Bronchial epithelial cell (primary cell): ENCODE measurements at places on chromosomes 2 and 18. TPM values are rescaled to one million over a fixed set of nuclear protein-coding genes. Genes with fewer than 3 reads are reported as not detected.

The DNAH6 gene
- total RNA-seq: under 0.01 TPM in 2 replicates

The GREB1L gene
- 0.79 and 0.90 TPM in 2 replicates for total RNA-seq

DNA sequence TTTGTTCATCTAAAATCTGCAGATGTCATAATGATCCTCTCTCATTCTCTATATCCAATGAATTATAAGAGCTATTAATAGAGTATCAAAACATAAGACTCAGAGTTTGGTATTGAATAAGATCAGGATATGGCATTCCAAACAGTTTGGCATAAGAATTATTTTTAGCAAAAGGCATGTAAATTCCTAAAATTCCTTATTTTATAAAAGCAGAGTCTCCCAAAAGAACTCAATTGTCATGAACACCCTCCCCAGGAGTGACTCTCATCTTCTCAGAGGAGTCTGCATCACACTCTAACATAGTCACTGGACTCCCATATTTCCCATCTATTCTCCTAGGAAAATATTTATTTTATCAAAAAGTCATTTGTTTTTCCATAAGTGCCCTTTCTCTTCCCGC, 1710.2 kb upstream of the SLC39A10 start:
- no peak for DNase-seq

DNA sequence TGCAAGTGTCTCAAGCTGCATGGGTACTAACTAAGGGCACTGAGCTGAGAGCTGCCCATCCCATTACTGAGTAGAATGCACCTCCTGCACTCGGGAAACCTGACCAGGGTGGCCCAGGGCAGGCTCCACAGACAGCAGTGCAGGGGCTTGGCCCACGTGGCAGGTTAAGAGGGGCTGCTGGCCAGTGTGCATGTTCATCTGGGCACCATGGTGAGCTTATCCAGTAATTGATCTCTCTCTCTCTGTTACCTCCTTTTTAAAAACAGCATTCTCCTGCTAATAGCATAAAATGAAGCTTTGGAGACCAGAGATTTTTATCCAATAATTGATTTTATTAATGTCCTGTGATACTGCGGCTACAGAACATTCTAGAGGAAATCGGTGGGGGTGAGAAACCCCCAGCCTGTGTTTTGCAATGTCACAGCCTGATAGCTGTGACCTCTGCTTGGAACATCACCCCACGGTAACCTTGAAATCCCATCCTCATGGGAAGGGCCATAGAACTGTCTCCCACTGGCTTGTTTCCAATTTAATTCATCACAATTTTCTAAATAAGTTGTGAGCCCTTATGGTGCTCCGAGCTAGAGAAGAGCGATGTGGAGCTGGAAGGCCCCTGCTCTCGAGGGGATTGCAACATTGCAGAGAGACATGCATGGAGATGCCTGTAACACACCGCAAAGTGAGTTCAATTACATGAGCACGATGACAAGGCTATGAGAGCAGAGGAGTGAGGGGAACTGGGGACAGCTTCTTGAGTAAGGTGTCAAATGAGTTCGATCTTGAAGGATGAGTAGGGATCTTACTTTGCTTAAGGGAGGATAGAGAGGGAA, 143.8 kb downstream of the GALNT14 start:
- DNase-seq: no peak

The PLGLB1 gene
- total RNA-seq: 0.13 and 0.26 TPM in 2 replicates

- DNase-seq: no peak
These were observed 74.2 kb upstream of the LCLAT1 start for GRCh38 chr2:30372826-30373225.

DNA sequence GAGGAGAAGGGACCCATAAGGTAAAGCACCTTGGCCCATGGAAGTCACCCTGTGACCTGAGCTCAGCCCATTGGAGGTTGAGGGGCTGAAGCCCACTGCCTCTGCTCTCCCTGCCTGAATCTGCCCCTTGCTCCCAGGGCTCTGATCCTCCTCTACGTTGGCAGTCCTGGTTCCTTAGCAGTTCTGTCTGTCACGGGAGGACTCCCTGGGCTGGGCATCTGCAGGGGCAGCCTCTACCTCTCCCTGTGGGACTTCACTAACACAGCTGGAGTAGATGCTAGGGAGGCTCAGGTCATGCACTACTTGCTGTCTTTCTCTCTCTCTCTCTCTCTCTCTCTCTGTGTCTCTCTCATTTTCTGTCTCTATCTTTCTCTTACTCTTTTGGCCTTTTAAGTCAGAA, 8.7 kb downstream of the GYPC start:
- DNase-seq: no peak

The NT5C1B gene
- not detected in 2 replicates for total RNA-seq
